Pancreas (tissue), 10 donors: ENCODE measurements at places on chromosomes 2 and 18. TPM values are rescaled to one million over a fixed set of nuclear protein-coding genes. Genes with fewer than 3 reads are reported as not detected.

- DNase-seq = no peak
Observed at GRCh38 chr2:217845301-217845700, 157.5 kb downstream of the TNS1 start.

The NT5C1B gene
- not detected for total RNA-seq

- no peak for DNase-seq
Observed at GRCh38 chr2:74233648-74234047, 35.2 kb downstream of the MTHFD2 start.

The RGPD4 gene
- total RNA-seq = not detected

DNA sequence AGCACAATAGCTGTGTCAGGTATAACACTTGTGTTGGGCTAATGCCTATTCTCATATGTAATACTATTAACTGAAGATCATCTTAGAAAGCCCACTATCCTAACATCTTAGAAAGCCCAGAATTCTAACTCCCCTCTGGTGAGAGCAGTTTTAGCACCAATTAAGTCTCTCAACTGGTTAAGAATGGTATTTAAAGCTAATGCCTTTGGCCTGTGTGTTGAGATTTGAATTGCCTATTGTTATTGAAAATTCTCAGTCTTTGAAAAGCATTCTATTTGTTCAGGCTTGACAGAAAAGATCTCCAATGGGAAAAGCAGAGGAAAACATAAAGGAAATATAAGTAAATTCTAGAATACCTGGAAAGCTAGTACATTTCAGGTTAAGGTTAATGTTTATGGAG lies 352.5 kb downstream of the ARHGAP15 start:
- DNase-seq = no peak

GRCh38 chr2:12982149-12982584 lies 265.4 kb downstream of the TRIB2 start:
- no peak for DNase-seq

The TNFAIP6 gene
- total RNA-seq = 0.55 TPM

The CHAC2 gene
- total RNA-seq = 1.3 TPM

The TUBB8B gene
- total RNA-seq = not detected

DNA sequence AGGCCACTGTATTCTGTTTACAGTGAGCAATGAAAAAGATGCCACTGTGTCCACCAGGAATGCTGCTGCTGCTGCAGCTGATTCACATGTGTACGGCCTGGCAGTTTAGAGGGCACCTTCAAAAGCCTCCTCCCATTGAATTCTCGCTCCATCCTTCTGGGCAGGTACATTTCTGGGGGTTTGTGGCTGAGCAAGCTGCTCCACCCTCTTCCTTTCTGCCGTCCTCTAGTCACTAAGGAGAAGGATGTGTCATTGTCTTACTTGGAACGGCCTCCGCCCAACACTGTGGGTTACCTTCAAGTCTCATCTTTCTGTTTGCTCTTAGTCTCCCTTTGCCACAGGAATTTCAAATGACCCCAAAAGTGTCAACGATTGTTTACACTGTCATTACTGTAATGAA lies 182.0 kb downstream of the ZBTB7C start:
- no peak for DNase-seq

- no peak for DNase-seq
Observed at GRCh38 chr2:29082804-29083495, 8.6 kb upstream of the PCARE start.

- DNase-seq = no peak
Observed at GRCh38 chr2:42032224-42032620, 15.6 kb upstream of the PKDCC start.

The CCDC121 gene
- total RNA-seq = 1.6 TPM

The C18orf63 gene
- total RNA-seq = not detected

DNA sequence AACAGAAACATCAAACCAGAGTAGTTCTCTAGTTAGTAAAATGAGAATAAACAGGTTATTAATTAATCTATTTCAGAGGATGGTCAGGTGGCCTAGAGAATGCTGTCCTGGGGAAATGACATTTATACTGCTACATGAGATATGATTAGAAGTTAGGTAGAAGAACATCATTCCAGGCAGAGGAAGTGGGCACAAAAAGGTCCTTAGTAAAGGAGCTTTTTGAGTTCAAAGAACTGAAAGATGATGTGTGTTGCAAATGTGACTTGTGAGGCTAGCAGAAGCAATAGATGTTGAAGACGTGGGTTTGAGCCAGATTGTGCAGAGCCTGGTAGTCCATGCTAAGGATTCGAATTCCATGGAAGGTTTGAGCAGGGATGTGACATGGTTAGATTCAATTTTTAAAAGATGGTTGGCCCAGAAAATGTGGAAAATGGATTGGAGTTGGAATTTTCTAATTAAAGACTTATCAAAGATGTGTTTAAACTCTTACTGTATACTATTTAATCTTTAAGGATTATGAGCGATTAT lies 34.2 kb downstream of the RAB10 start:
- DNase-seq = no peak

The CRIM1 gene
- 21.4 TPM for total RNA-seq

GRCh38 chr18:62354151-62354550 lies 29.0 kb downstream of the TNFRSF11A start:
- DNase-seq = no peak

DNA sequence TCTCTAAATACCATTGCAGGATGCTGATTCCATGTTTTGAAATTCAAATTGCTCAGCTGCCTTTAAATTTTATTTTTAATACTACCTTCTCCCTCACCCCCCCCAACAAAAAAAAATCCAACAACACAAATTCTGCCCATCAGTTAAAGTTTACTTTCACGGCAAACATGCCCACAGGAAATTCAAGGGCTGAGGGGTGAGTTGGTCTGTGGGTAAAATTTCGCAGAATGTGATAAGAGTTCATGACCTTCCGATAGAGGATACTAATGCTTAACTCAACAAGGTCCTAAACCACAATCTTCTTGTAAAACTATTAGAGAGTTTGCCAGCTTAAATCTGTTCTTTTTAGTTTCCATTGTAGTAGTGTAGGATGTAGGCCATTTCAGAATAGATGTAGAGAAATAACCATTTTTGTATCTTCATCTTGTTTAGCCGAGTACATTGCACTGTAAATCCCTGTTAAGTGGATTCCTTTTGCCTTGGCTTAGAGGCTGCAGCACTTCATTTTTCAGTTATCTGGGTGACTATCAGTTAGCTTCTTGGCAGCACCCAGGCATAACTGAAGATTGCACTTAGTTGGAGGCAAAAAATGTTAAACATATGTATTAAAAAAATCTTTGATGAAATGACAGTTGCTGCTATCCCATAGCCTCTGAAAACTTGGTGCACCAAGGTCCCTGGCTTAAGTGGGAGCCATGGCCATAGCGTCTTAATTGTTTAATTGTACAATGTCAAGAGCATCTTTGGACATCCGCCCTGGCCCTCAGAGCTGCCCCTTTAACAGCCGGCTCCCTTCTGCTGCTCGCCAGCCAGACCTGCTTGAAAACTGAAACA lies 232.3 kb downstream of the HAUS1 start:
- DNase-seq = no peak

DNA sequence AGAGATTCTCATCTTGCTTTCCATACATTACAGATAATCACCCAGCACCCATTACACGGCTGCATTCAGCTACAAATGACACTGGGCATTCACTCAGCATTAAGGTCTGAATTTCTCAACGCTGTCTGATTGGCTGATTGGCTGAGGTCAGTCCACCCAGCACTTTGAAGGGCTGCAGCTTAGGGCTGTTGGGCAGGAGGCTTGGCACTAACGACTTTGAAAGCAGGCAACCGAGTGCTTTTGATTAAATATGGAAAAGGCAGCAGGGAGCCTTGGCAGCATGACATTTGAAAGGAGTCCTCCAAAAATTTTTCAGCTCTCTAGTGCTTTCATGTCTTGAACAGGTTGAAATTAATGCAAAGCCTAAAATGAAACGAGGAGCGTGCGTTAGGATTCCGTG lies 253.0 kb downstream of the DCDC2C start:
- no peak for DNase-seq

DNA sequence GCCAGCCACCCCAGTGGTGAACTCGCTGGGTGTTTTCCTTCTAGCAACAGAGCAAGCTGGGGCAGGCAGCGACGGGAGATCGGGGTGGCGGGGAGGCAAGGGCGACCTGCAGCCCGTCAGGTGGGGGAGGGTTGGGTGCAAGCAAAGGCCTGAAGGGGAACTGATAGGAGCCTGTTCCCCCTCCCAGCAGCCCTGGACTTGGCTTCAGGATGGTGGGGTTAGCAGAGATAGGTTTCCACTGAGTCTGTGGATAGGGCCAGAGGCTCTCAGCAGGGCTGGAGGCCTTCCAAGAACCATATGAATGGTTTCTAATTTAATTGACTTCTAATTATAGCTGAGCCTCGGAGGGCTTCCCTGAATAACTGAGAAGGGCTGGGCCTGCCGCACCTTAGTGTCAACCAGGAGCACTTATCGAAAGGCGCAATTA lies 55.3 kb downstream of the EDAR start:
- DNase-seq = no peak

DNA sequence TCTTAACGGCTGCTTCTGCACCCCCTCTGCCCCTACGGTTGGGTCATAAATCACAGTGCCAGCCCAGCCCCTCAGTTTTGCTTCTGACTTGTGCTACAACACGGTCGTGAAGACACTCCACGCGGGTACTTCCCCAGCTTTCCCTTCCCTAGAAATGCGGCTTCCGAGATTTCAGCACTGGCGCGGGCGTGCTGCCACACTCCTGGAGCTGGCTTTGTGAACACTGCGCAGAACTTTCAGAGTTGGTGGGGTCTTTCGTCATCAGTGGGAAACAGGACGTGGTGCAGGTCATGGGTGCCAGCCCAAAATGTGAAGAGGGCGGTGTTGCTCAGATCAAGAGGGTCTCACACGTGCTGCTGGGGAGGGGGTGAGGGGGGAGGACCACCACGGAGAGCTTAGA lies 733.0 kb upstream of the SALL3 start:
- no peak for DNase-seq

DNA sequence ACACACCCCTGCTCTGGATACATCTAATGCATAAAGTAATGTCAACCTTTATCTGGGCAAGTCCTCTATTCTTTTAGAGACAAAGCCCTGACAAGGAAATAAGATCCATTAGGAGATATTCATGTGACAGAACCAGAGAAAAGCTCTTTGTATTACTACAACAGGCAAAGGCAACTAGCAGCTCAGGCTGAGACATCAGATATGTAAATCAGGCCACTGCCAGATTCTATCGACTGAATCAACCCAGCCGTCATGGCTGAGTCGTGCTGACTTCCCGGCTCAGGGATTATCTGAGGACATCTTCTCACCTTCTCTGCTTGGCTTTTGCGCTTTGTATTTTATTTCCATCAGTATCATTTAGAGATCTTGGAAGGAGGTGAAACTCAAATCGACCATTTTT lies 294.5 kb downstream of the PLCL1 start:
- no peak for DNase-seq

The HSBP1L1 gene
- 11.5 TPM for total RNA-seq

The SERPINB7 gene
- total RNA-seq = not detected

DNA sequence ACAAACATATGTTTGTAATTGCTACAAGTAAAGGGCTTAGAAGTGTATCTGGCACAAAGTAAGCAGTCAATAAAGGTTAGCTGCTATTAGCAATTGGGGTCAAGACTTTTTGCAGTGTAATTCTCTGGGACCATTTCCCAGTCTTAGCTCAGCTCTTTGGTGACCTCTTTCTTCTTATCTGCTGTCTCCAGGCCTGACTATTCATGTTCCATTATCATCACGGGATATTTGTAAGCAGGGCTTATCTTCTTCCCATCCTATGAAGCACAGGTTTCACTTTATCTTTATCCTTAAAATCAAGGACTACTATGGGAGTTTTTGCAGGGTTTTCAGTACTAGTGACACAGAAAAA lies 131.7 kb downstream of the DOCK10 start:
- no peak for DNase-seq

- DNase-seq = no peak
Observed at GRCh38 chr2:15260196-15260595, 300.9 kb downstream of the NBAS start.

GRCh38 chr18:65975536-65975935 lies 224.7 kb downstream of the CDH7 start:
- DNase-seq = no peak

The ABCB11 gene
- 0.03 TPM for total RNA-seq

DNA sequence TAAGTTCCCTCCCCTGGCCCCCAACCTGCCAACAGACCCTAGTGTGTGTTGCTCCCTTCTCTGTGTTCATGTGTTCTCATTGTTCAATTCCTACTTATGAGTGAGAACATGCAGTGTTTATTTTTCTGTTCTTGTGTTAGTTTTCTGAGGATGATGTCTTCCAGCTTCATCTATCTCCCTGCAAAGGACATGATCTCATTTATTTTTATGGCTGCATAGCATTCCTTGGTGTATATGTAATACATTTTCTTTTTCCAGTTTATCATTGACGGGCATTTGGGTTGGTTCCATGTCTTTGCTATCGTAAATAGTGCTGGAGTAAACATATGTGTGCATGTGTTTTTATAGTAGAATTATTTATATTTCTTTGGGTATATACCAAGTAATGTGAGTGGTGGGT lies 602.2 kb downstream of the DSC3 start:
- no peak for DNase-seq

DNA sequence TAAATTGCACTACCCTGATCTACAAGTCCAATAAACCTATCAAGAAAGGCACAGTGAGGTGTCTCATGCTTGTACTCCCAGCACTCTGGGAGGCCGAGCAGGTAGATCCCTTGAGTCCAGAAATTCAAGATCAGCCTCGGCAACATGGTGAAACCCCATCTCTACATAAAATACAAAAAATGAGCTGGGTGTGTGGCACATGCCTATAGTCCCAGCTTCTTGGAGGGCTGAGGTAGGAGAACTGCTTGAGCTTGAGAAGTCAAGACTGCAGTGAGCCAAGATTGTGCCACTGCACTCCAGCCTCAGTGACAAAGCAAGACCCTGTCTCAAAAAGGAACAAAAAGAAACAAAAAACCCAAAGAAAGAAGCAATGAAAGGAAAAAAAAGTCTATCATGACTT lies 58.9 kb downstream of the ROCK2 start:
- DNase-seq = no peak

DNA sequence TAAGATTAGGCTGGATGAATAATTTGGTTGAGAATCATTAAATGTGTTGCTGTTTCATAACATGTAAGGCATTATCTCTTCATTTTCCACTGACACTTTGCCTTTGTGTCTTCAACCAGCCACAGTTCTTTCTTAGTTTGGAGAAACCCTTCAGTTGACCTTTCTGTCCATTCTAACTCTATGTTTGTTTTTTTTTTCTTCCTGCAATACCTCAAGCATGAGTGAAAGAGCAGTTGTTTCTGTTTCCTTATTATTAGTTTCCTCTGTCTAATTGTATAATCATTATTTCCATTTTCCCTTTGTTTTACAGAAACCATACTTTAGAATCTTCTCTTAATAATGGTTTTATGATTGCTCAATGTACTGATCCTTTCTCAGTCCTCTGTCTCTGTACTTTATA lies 25.6 kb downstream of the HADHB start:
- no peak for DNase-seq

The DPYSL5 gene
- not detected for total RNA-seq
